ENCODE measurements at places on chromosomes 12 and 14. TPM values are rescaled to one million over a fixed set of nuclear protein-coding genes. Genes with fewer than 3 reads are reported as not detected.

GRCh38 chr12:93080994-93081809 lies 152.1 kb upstream of the EEA1 start:
- no peak for DNase-seq

DNA sequence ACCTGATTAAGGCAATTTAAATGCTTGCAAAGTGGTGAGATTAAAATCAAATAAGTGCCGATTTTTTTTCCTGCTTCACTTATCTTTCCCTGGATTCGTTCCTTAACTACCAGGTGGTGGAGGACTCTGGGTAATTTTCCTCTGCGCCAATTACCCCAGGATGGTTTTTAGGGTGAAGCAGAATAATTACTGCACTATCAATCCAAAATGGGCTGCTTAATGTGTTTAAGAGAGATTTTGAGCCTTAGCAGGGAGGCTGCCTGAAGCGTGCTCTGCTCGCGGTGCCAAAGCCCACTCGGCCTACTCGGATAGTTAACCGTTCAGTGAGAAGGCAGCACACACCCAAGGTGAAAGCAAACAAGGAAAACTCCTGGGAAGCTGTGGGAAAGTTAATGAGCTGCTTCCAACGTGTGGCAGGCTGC lies 274.9 kb upstream of the LMO3 start:
- no peak for DNase-seq

GRCh38 chr14:47277703-47278102 lies 397.7 kb downstream of the MDGA2 start:
- no peak for DNase-seq

GRCh38 chr14:38730420-38730819 lies 372.6 kb downstream of the SEC23A start:
- no peak for DNase-seq

DNA sequence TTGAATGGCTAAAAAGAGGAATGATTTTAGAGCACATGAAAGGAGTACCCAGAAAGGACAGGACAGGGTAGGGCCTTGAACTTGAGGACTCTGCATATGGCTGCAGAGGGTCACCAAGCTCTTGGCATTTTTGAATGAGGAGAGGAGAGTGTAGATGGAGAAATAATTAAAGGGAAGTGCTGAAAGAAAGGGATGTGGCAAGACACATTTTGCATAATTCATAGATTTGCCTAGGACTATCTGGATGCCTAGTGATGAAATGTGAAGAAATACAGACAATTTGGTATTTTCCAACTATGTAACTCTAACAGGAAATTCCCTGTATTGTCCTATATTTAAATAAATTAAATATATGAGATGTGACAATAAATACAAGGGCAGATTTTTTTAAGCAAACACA lies 27.5 kb upstream of the MDM1 start:
- DNase-seq: no peak

- no peak for DNase-seq
Observed at GRCh38 chr14:54889919-54890318, 12.7 kb downstream of the GCH1 start.

- DNase-seq: no peak
Observed at GRCh38 chr14:97850466-97850865, 1053.3 kb downstream of the VRK1 start.

DNA sequence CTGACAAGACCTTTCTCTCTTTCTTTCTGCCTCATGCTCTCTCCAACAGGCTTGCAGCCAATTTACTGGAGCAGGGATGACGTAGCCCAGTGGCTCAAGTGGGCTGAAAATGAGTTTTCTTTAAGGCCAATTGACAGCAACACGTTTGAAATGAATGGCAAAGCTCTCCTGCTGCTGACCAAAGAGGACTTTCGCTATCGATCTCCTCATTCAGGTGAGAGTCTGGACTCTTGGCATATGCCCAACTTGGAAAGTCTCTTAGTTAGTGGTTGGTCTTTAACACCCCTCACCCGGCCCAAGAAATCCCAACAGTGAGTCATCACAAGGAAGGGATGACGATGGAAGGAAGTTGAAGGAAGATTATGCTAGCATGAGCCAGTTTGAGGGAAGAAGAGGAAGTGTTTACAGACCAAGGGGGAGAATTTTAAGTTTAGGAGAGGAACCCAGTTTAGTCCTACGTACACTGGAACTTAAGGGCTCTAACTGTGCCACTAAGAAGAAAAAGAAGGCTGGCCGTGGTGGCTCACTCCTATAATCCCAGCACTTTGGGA lies 189.7 kb downstream of the ETV6 start:
- no peak for DNase-seq

DNA sequence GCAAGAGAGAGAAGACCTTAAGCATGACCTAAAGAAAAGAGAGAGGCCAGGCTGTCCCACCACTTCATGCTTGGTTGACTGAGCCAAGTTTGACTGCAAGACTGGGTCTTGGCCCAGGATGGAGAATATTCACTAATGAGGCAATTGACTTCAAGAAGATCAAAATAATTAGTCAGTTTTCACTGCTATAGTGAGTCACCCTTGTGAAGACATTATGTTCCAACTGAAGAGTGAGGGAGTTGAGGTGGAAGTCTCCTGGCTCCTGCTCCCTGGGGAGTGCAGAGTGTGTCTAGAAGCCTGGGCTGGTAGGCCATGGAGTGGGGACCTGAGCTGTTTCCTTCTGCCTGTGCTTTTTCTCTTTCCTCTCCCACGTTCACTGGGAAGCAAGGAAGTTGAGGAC lies 117.6 kb downstream of the CACNA1C start:
- DNase-seq: no peak

GRCh38 chr12:65656891-65657351 lies 167.4 kb upstream of the HMGA2 start:
- no peak for DNase-seq

DNA sequence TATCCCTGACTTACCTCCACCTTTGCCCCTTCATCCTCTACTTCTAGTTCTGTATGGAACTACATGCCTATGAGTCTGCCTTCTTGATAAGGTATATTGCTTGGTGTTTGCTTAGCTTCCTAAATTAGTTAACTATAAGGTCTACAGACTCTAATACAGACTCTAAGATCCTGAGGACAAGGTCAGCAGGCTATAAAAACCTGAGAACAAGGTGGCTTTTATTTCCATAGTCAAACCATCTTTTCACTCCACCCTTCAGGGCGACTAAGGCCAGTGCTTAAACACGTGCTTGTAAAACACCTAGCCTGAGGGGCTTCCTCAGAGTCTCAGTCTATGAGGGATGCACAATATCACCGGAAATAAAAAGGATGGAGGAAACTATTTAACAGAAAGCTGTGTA lies 36.1 kb upstream of the COL2A1 start:
- no peak for DNase-seq

- no peak for DNase-seq
Observed at GRCh38 chr12:86712425-86712843, 456.2 kb upstream of the MGAT4C start.

DNA sequence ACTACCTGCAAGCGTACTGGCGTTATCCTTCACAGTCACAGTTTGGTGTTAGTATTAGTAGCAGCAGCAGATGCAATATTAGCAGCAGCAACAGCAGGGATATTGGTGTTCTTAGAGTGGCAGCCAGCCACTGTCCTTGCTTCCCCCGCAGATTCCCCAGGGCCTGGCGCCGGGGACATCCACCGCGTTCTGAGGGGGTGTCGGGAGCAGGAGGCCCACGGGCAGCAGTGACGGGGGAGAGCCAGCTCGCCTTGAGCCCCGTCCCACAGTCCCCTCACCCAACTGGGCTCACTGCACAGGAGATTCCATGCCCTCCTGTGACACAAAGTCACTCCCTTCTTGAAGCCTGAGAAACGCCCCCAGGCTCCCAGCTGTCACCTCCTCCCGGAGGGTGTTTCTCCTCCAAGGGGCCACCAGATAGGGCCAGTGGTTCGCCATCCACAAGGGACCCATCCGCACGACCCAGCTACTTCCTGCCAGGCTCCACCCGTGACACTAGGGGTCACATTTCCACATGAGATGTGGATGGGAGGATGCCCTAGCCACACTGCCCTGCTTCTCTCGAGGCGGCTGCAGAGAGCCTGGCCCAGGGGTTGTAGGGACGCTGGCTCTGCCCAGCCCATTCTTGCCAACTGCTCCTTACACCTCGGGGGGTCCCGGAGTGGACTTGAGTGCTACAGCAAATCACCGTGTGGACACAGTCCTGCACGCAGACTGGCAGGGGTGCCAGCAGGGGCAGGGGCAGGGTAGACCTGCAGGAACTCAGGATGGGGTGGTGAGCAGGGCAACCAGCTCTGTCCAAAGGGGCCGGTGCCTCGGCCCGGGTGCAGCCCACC lies 123.1 kb downstream of the PIWIL1 start:
- DNase-seq: no peak

DNA sequence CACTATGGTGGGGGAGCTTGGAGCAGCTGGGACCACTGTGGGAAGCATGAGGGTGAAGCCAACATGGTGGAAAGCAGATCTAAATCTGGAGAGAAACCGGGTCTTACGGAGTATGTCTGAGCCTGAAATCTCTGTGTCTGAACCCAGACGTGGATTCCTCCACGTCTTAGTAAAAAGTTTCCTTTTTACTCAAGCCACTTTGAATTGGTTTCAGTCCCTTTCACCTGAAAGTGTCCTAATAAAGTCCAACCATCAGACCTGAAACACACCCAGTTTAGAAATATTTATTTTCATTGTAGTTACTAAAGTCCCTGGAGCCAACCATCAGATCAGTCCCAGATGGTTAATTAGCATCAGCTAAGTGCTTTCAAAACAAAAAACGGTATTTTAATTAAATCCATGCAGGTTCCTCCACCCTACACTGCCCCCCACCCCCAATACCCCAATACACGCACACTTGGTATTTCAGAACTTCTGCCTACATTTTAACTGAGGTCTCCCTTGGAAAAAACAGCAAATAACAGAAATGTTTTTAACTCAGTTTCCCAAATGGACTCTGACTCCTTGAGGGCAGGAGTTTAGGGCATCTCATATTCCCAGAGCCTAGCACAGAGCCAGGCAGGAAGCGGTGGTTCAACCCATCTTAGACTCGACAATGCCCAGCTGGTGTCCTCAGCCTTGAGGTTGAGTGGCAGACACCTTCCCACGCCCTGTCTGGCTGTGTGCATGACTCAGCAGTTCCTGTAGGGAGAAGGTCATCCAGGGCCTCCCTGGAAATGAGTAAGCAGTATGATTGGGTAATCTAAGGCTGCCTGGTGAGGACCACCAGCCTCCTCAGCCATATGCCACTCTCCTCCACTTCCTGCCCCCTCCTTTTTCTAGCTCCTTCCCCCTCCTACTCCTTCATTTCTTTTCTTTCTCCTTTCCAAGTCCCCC lies 175.8 kb downstream of the TTC8 start:
- DNase-seq: no peak

- DNase-seq: no peak
Observed at GRCh38 chr12:93624595-93625294, 52.3 kb downstream of the SOCS2 start.

- peak; percentile 40 for DNase-seq
Observed at GRCh38 chr14:89304972-89305703, 111.9 kb downstream of the FOXN3 start.

The POTEM gene
- total RNA-seq: not detected

The ING4 gene
- total RNA-seq: 39.2 TPM

The RIMBP2 gene
- not detected for total RNA-seq

The PHETA1 gene
- 2.0 TPM for total RNA-seq

The ASIC1 gene
- not detected for total RNA-seq

The GALNT16 gene
- 1.2 TPM for total RNA-seq

The DHRS2 gene
- not detected for total RNA-seq

The RNASE1 gene
- total RNA-seq: not detected

The ANKRD33 gene
- not detected for total RNA-seq

The SPTB gene
- 0.10 TPM for total RNA-seq

The DPF3 gene
- 4.3 TPM for total RNA-seq
